NCI-H524 treated with DMSO at 0.1 percent for 48 hours (cell line): ENCODE measurements at places on chromosomes 7 and 10.

GRCh38 chr7:56009695-56010094, 41.5 kb downstream of the PSPH start:
- DNase-seq = no peak

DNA sequence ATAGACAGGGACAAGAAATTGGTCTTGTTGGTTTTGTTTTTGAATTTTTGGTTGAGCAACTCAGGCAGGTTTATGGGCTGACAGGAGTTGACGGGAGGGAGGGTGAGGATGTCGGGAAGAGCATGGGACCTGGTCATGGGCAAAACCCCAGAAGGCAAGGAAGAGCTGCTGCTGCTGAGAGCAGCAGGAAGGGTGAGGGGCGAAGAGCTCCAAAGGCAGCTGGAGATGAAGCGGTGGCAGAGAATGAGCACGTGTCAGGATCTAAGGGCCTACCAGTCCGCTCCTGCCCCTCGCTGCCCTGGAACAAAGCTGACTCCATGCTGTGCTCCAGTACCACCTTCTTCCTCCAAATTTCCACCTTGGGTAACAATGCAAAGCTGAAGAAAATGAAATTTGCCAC, 84.3 kb downstream of the ARHGAP22 start:
- DNase-seq = no peak

- DNase-seq = no peak
These were observed 15.3 kb downstream of the GPER1 start for GRCh38 chr7:1103009-1103788.

- no peak for DNase-seq
These were observed at the start of gene AFAP1L2 for GRCh38 chr10:114404171-114405010. Gene AFAP1L2 (minus strand): TSS chr10:114404502. CDS start chr10:114404455, 47 bp downstream.

- DNase-seq = no peak
These were observed 571.9 kb downstream of the ACTR3B start for GRCh38 chr7:153331427-153331826.

GRCh38 chr10:86972613-86973380, 4.5 kb downstream of the ADIRF start:
- DNase-seq = no peak
